Stimulated activated naive CD4-positive, alpha-beta T cell (primary cell): ENCODE measurements at places on chromosomes 1 and 21.

GRCh38 chr1:162912061-162912667 is 51.2 kb upstream of the CCDC190 start:
- DNase-seq: no peak

DNA sequence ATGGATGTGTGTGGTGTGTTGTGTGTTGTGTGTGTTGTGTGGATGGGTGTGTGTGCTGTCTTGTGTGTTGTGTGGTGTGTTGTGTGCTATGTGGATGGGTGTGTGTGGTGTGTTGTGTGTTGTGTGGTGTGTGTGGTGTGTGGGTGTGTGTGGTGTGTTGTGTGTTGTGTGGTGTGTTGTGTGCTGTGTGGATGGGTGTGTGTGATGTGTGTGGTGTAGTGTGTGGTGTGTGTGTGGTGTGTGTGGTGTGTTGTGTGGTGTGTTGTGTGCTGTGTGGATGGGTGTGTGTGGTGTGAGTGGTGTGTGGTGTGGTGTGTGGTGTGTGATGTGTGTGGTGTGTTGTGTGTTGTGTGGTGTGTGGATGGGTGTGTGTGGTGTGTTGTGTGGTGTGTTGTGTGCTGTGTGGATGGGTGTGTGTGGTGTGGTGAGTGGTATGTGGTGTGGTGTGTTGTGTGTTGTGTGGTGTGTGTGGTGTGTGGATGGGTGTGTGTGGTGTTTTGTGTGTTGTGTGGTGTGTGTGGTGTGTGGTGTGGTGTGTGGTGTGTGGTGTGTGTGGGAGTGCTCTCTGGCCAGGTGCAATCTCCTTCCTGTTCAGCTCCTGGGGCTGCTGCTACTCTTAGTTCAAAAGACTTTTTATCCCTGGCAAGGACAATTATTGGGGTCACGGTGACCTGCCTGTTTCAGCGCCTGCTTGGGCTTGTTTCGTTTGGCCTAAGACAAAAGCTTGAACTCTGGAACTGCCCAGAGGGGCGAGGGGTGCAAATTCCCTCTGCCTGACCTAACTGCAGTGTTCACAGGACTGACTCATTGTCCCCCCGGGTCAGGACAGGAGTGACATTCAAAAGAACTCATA is 101.1 kb downstream of the UBIAD1 start:
- no peak for DNase-seq

DNA sequence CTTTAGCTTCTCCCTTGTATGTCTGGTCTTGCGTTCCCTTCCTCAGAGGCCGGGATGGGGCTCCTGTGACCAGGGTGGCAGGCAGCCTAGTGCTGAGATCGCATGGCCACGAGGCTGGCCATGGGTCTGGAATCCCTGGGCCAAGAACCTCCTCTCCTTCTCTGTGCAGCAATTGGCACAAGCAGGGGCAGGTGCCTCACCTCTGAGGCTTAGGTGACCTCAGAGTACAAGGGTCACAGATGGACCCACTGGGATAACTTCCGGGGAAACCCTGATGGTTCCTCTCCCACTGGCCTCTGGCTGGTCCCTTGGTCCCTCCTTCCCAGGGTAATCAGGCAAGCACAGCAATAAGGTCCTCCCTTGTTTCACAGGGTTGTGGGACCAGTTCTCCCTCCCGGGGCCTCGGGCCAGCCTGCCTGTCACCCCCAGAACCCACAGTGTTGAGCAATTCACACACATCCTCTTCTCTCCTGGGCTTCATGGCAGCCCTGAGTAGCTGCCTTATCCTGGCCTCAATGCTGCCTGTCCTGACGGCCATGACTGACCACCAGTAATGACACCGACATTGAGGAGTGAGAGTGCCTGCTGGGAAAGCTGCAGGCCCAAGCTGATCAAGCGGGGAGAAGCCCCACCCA is 38.6 kb downstream of the BMP8A start:
- no peak for DNase-seq

DNA sequence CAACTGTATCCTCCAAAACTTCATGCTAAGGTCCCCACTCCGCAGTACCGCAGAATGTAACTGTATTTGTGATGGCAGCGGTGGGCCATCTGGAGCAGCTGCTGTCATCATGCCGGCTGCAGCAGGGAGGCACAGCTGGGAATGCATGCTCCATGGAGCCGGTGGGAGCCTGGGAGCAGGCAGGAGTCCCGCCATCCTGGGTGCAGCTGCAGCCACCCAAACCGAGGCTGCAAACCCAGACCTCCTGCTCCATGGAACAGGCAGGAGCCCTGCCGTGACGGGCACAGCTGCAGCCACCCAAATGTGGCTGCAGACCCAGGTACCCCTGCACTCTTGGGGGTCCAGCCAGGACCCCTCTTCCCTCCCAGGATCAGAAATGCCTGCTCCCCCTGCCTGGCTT is 80.3 kb downstream of the SCMH1 start:
- no peak for DNase-seq

- DNase-seq: no peak
These were observed 5.5 kb upstream of the LGALS8 start for GRCh38 chr1:236518322-236518721.

DNA sequence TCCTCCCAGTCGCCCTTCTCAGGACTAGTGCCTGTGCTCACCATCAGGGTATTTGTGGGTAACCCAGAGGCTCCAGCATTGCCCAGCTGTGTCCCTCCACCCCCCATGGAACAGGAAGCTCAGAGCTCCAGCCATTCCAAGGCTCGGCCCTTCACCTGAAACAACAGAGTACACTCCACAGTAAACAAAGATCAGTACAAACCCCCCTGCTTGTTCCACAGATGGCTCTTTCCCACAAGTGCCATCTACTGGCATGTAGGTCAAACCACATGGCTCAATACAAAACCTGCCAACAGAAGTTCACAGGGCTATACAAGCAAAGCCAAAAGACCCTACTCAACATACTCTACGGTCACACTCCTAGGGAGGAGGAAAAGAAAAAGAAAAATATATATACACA is 258.7 kb downstream of the AGBL4 start:
- no peak for DNase-seq
